NCI-H2029 (cell line): ENCODE measurements at places on chromosomes 16 and 17.

DNA sequence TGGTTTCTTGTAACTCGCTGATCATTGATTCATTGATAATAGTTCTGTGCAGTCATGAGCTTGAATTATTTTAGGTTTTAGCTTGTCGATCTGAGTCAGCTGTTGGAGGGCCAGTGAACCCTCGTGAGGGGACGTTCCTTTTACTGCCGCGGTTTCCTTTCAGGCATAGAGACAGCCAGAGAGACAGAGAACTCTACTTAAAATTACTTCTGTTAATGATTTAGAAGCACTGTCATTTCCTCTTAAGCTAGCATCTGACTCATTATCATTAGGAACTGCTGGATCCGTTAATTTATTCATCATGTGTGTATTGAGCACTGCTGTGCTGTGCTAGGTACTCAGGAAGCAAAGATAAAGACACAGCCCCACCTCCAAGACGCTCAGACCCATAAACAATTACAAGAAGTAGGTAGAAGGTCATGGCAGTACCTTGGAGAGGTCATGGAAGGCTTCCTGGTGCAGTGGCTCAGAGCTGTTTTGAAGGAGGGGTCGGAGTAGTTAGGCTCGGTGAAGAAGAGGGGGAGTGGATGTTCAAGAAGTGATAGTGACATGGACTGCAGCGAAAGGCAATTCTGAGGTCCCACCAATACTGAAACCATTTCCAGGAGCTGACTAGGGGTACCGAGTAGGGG lies 3.3 kb downstream of the PGS1 start:
- DNase-seq = no peak

DNA sequence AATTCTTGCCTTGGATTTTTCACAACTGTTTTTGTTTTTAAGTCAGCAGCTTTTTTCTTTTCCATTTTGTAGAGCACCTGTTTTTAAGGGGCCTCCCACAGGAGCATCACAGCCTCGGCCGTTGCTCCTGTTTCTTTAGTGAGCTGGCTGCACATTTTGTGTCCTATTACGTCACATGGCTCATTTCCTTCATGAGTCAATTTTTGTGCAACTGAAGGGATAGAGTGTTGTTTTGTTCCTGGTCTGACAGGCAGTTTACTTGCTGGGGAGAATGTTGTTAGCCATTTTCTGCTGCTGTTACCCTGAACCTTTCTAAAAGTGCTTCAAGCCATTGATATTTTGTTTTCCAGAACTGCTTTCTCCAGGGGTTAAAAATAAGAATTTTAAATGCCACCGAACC lies 45.0 kb upstream of the CRISPLD2 start:
- DNase-seq = no peak

DNA sequence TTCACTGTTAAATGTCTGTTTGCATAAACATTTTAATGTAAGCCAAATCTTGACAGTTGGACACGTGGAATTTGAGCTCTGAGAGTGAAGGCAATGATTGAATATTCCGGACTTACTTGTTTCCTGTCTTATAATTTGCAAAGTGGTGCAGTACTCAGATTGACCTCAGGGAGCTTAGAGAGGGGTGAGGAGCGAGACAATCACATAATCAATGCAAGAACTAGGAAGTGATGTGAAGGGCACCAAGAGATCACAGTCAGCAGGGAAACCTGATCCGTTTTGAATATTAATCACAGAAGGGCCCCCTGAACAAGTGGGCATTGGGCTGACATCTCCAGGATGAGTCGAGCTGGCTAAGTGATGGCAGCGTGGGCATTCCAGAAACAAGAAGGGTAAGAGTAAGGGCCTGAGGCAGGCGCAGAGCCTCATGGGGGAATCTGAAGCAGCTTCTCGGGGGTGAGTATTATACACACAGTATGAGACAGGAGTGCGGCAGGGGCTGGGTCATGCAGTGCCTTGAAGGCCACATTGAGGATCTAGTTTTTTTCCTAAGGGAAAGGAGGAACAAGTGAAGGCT lies 26.1 kb downstream of the TEX2 start:
- no peak for DNase-seq

GRCh38 chr16:89285381-89285780 lies 67.9 kb downstream of the ZNF778 start:
- no peak for DNase-seq

- DNase-seq = no peak
Observed at GRCh38 chr17:35998756-35999155, 2.6 kb downstream of the CCL15 start.

DNA sequence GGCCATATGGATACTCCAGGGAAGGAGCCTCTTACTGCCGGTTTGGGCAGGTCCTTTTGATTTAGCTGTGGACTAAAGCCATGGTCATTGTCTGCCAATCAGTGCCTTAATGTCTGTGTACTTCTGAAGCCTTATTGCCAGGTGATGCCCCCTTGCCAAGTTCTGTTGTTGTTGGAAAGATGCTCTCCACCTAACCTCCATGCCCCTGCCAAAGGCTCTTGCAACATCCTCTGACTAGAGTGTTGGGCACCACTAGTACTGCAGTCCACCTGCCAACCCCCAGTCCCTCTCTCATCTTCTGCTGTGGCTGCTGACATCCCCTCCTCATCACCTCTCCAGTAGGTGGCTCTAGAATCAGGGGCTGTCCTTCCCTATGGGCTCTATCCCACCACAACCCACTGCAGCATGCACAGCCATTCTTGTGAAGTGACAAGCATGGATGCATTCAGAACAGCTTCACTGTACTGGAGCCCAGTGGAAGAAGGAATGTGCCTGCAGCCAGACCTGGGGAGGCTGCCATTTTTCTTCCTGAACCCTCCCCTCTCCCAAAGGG lies 375.3 kb upstream of the CDH5 start:
- no peak for DNase-seq

DNA sequence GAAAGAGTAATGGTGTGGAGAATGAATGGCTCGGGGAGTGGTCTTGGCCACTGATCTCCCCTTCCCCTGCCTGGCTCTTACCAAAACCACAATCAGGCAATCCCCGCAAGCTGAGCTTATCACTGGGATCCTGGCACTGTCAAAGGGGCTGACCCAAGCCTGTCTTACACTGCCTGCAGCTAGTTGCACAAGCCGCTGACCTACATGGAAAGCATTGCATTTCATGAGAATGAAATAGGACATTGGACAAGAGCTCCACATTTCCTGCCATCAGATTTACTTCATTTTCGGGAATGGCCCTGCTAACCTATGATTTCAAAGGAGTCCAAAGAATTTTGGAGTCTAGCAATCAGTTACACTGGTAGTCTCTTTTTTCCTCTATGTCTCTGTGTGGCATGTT lies 146.4 kb downstream of the PCTP start:
- DNase-seq = no peak

DNA sequence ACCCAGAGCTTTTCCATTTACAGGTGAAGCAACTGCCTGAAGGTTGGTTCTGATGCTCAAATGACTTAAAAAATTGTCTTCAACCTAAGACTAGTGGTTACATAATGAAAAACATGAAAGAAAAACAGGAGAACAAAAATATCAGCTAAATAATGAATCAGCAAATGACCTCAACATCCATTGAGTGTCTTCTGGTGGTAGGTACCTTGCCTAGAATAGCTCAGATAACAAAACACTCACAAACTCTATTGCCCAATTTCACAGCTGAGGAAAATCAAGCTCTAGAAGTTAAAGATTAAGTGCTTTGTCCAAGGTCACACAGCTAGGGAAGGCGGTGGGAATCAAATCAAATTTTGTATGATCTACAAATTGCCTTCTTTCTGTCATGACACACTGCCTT lies 304.6 kb upstream of the CDH11 start:
- DNase-seq = no peak

- DNase-seq = no peak
Observed at GRCh38 chr16:67240506-67240905, 6.8 kb downstream of the FHOD1 start.

GRCh38 chr17:27630607-27631410 lies at the start of gene LGALS9:
Gene LGALS9 (plus strand): TSS chr17:27631188. CDS start chr17:27631266, 78 bp downstream.
- DNase-seq = peak; percentile 38

DNA sequence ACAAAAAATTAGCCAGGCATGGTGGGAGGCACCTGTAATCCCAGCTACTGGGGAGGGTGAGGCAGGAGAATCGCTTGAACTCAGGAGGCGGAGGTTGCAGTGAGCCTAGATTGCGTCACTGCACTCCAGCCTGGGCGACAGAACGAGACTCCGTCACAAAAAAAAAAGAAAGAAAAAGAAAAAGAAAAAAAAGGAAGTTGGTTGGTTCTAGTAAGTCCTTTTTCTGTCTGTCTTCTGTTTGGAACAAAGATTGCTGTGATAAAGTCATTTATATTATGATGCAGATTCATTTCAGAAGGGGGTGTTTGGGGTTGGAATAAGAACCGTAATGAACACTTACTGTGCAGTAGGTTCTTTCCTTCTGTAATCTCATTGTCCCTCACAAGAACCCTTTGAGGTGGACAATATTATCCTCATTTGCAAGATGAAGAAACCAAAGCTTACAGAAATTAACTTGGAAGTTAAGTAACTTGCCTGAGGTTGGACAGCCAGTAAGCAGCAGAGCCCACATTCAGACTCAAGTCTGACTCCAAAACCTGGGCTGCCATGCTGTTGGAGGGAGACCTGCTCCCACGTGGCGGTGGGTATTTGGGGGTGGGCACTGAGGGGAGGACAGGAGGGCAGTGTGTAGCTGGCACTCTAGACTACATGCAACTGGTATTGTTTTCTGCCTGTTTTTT lies 10.3 kb downstream of the MINK1 start:
- DNase-seq = no peak

- DNase-seq = no peak
Observed at GRCh38 chr17:77677211-77677610, 281.3 kb upstream of the TNRC6C start.

- peak; percentile 46 for DNase-seq
Observed at GRCh38 chr16:23060458-23061320, 88.6 kb downstream of the USP31 start.

DNA sequence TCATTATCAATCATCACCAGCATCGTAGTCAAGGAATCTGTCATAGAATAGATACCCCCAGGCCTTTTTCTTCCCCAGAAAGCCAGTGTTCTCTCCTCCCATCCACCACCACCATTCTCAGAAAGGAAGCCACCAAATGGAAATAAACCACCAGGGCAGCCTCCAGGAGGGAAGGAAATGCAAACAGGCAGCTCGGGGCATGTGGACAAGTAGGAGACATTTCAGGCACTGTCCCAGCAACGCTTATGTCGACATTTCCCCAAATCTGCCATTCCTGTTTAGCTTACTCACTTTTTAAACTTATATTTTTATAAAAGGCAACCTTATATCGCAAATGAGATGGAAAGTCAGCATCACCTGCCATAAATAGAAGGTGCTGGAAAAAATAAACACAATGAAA lies 15.8 kb downstream of the EMP2 start:
- no peak for DNase-seq

DNA sequence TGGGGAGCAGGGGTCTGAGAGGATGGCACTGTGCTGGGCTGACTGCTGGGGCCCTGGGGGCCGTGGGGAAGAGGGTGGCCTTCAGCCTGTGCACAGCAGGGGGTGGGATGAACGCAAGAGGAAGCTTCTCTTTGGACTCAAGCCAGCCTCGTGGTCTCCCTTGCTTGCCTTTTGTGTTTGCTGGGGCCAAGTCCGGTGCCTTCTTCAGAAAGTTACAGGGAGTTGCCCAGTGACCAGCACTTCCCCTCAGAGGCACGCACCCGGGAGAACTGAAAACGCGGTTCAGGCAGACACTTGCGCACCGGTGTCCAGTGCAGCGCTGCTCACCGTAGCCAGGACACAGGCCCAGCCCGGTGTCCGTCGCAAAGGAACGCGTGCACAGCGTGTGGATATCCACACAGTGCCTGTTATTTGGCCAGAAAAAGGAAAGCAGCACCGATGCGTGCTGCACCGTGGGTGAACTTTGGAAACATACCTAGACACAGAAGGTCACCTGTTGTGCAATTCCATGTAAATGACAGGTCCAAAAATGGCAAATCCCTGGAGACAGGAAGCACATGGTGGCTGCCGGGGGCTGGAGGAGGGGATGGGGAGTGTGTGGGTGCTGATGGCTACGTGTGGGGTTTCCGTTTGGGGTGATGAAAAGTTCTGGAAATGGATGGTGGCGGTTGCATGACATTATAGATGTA lies 29.4 kb upstream of the NUDT16L1 start:
- no peak for DNase-seq

GRCh38 chr17:34423978-34424813 lies 61.2 kb upstream of the CCL1 start:
- no peak for DNase-seq

GRCh38 chr16:31464781-31465260 lies 5.5 kb downstream of the ARMC5 start:
- no peak for DNase-seq

- DNase-seq = no peak
Observed at GRCh38 chr17:56937687-56938086, 23.2 kb downstream of the COIL start.

GRCh38 chr17:81277421-81277820 lies 17.7 kb downstream of the SLC38A10 start:
- peak; percentile 68 for DNase-seq

GRCh38 chr16:35140293-35140986 lies 1681.0 kb downstream of the TP53TG3F start:
- DNase-seq = no peak

- DNase-seq = no peak
Observed at GRCh38 chr17:56521414-56522141, 71.9 kb upstream of the NOG start.

DNA sequence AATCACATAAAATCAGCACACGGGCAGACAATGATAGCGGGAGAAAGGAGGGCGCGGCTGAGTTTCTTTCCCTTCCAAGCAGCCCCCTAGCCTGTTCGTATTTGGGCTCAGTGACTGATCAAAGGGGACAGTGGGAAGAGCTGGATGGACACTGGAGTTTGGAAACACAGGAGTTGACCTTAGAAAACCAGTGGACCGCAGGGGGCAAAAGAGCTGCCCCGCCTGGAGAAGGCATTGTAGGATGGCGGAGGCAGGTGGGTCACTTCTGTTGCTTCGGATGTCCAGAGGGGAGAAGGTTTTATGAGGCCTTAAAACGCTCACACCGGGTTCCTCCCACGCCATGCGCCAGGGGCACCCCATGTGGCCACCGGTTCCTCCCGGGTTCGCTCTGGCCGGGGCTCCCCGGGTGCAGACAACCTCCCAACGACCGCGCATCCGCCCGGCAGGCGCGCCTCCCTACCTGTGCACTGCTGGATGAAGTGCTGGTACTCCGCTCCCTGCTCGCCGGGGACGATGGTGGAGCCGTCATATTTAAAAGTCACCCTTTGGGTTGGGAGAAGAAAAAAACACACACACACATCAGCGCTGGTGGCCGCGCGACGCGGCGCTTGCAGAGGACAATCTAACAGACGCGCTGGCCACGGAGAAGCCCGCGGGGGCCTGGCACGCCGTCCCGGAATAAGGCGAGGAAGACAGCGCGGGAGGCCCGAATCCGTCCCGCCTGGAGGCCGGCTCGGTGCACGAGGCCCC lies 662 bp downstream of the COTL1 start:
- DNase-seq = no peak

GRCh38 chr17:75060434-75061054 lies 13.5 kb downstream of the KCTD2 start:
- no peak for DNase-seq

DNA sequence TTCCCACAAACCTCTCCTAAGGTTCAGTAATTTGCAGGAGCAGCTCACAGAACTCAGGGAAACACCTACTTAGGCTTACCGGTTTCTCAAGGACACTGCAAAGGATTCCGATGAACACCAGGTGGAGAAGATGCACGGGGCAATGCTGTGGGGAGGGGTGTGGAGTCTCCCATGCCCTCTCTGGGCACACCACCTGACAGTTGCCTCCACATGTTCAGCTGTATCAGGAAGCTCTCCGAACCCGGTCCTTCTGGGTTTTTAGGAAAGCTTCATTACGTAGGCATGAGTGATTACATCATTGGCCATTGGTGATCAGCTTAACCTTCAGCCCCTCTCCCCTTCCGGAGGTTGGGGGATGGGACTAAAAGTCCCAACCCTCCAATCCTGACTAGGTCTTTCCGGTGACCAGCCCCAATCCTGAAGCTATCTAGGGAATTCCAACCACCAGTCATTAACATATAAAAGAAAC lies 21.6 kb downstream of the C17orf58 start:
- no peak for DNase-seq
